ENCODE measurements at places on chromosomes 3 and 15. TPM values are rescaled to one million over a fixed set of nuclear protein-coding genes. Genes with fewer than 3 reads are reported as not detected.

GRCh38 chr15:29125382-29126207 lies 144.0 kb downstream of the NSMCE3 start:
- no peak for DNase-seq

- no peak for DNase-seq
These were observed 101.0 kb upstream of the THBS1 start for GRCh38 chr15:39479911-39480310.

DNA sequence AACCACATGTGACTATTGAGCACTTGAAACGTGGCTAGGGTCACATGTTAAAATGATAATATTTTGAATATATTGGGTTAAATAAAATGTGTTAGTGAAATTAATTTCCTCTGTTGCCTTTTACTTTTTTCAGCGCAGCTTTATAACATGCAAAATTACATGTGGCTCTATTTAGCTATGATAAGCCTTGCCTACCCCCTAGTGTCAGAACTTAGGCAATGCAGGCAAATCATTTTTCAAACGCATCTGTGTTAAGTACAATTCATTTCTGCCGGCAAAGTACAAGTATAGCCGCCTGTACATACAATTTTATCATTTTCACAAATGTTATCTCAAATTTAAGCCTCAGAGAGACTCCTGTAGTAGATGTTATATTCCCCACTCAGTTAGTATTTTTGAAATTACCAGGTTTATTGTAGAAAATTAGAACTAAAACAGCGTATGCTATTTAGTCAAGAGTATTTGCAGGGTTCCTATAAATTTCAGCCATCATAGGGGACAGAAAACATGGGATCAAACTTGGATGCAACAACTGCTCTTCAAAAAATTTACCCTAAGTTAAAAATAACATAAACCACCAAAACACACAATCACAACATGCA lies 56.1 kb downstream of the TAFA4 start:
- DNase-seq: no peak

The TPRG1 gene
- 1.1 TPM for total RNA-seq

The CA12 gene
- not detected for total RNA-seq

- no peak for DNase-seq
These were observed 5.8 kb downstream of the APBA2 start for GRCh38 chr15:28891588-28891987.

GRCh38 chr3:54951405-54951804 lies 23.5 kb upstream of the LRTM1 start:
- no peak for DNase-seq

GRCh38 chr3:114179575-114179974 lies 723 bp upstream of the DRD3 start:
- DNase-seq: no peak

The TRIM42 gene
- total RNA-seq: not detected

The ADAMTS17 gene
- total RNA-seq: 3.6 TPM

GRCh38 chr3:183381673-183382072 lies 46.7 kb downstream of the MCF2L2 start:
- DNase-seq: no peak

DNA sequence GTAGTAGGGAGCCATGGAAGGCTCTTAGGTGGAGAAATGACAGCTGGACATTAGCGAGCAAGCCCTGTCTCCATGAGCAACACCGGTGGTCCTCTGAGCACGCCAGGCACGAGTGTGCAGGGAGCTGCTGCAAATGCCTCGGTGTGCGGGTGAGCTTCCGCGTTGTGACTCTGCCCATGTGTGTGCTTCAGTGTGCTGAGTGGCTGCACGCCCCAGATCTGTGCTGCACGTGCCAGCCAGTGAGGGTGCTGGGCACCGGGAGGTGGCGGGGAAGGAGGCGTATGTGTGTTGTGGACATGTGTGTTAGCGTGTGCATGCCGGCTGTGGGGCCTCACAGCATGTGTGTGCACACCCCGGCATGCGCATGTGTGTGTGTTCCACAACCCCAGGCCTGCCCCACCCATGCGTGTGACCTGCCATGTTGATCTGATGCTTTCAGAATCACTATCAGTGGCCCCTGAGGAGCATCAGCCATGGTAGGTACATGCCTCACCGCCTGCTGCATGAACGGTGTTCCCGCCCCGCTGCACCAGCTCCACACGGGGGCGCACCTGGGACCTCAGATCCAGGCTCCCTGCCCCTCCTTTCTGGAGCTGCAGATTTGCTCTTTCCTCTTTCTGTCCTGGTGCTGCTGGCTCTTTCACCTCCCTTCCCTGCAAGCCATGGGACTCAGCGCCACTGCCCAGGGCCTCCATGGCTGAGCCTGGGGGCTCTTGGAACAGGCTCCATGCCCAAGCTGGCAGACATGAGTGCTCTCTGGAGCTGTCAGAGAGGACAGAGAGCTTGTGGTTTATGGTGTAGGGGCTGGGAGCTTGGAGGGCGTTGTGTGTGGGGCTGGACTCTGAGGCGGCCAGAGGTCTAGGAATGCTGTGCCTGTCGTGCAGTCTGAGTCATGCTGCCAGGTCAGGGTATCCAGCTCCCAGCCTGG lies 169.4 kb downstream of the TBC1D2B start:
- no peak for DNase-seq

GRCh38 chr15:96583671-96584070 lies 253.2 kb downstream of the NR2F2 start:
- DNase-seq: no peak
